SK-N-SH treated with all-trans-retinoic acid at 6 μM for 48 hours (cell line): ENCODE measurements at places on chromosomes 3 and 15.

DNA sequence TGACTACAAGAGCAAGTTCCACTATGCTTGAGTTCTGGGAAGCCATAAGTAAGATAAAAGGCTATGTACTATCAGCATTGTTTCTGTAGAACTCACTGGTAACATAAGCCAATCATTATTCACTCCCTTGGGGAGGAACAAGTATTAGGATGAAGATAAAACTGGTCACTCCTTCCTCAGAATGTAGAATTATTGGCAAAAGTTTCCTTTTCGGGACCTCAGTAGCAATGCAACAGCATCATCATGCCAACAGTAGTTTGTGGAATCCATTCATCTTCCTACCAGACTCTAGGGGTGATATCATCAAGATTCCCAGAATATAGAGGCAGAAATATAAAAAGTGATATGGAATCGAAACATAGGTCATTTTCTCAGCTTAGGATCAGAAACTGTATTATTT, 209.5 kb downstream of the PLOD2 start:
- no peak for ATAC-seq

- no peak for ATAC-seq
Observed at GRCh38 chr3:194379231-194379630, 9.7 kb upstream of the LRRC15 start.

DNA sequence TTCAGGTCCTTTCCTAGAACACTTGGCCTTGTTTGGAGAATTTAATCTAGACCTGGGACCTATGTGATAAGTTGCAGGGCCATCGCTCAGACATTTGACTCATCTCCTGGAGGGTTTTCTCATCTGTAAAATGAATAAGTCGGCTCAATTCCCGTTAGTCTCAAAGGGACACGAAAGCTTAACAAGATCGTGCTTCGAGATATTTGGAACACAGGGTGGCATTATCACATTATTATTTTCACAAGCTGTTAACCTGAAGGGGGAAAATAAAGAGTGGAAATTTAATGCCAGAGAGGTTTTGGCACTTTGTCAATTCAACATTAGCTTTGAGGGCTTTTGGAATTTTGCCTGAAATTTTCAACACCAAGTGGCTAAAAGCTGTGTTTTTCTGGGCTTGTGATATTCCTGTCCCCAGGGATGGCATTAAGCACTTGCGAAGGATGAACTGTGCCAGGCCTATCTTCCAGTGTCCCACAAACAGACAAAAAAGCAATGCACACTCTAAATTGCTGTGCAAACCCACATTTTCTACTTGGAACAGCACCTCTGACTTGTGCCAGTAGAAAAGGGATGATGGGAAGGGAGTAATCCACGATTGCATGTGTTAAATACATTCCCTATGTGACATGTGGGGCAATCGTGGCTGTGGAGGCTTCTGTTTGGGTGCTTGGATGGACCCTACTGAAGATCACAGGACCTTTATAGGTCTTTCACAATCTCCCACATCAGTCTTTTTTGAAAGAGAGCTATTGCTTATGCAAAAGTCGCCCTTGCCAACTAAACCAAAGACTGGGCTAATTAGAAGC, 478.7 kb downstream of the MFSD1 start:
- ATAC-seq = no peak

- no peak; the same call in 2 of the 3 replicates for ATAC-seq
Observed at GRCh38 chr3:140186421-140186920, 251.5 kb downstream of the CLSTN2 start.

- no peak for ATAC-seq
Observed at GRCh38 chr3:188607805-188608315, 453.9 kb downstream of the LPP start.

DNA sequence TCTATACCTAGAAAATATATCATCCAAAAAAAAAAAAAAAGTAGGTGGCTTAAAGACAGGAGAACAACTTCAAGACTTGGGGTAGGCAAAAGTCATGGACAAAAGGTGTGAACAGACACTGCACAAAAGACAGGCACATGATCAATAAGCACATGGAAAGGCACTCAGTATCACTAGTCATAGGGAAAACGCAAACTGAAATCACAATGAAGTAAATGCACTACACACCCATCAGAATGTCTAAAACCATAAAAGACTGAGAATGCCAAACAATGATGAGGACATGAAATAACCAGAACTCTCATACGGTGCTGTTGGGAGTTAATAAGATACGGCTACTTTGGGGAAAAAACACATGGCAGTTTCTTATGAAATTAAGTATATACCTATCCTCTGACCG, 40.0 kb downstream of the CHSY1 start:
- ATAC-seq = no peak

DNA sequence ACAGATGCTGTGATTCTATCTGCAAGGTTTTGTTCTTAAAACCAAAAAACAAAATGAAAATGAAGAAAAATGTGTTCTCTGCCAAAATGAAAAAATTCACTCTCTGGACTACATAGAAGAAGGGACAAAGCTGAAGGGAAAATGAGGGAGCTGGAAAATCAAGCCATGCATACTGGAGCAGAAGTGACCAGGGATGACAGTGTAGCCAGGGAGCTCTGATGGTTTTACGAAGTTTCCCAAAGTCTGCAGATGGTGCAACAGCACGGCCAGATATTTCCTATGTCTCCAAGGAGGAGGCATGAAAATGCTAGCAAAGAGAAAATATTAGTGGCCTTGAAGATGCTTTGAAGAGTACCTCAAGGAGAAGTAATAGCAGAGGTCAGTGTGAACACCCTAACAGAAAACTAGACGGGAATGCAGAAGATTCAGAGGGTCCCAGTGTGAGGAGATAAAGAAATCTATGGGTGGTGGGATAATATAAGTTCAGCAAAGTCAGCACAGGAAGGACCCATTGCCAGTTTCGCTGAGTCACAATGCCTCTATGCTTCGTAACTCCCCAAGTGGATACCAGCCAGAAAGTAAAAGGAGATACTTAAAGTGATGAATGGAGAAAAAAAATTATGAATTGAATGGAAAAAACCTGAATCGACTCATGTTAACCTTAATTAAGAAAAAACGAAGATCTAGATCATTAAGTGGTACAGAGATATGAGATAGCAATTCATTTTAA, 39.0 kb upstream of the POMGNT2 start:
- ATAC-seq = peak; percentile 58; the same call in 2 of the 3 replicates

GRCh38 chr3:12443781-12444522, 40.3 kb upstream of the TSEN2 start:
- ATAC-seq = no peak

DNA sequence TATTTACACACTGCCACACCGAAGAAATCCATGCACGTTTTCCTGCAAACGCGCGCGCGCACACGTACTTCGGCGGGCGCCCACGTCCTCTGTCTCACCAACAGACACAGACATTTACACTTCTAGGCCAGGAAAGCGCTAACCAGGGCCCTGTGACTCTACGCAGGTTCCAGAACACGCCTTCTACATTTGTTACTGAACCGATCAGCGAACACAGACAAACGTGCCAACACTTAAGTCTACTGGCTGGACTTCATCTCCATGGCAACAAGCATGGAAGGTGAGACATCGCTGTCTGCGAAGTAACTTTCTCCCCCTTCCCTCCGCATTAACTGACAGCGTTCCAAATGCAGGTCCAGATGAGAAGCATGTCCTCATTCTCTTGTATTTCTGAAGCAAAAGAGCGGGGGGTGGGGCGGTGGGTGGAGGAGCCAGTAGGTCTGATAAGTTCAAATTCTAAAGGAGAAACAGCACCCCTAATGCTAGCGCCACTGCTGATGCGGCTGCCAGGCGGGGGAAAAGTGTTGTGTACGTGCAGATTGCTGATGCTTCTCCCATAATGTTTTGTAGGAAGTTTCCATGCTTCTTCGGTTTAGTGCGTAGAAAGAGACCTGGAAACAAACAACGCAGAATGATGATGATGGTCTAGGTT, at the start of gene CTXN2:
TSS of gene CTXN2 (plus strand) at position 92 of the 652 bp plus-strand sequence. CDS start 9,636 bp downstream, outside the sequence.
- ATAC-seq = peak; percentile 40

GRCh38 chr3:32511005-32511404, 8.4 kb upstream of the CMTM6 start:
- ATAC-seq = no peak

- ATAC-seq = no peak
Observed at GRCh38 chr3:72595927-72596610, 252.2 kb downstream of the SHQ1 start.

DNA sequence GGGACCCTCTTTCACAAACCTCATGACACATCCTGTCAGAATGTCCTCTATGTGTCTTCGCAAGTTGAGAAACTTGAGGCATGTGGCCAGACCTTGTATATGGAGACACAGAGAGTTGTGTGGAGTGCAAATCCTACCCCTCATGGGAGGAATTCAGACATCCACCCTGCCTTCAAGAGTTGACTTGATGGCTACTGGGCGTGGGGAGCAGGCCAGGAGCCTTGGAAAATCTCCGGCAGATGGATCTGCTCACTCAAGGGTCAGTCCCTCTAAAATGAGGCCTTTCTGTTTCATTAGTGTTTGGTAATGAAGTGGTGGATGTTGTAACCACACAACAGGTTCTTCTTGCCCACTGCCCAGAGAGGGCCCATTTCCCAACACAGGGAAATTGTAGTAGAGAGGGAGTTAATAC, 79.0 kb downstream of the ASB7 start:
- ATAC-seq = no peak

DNA sequence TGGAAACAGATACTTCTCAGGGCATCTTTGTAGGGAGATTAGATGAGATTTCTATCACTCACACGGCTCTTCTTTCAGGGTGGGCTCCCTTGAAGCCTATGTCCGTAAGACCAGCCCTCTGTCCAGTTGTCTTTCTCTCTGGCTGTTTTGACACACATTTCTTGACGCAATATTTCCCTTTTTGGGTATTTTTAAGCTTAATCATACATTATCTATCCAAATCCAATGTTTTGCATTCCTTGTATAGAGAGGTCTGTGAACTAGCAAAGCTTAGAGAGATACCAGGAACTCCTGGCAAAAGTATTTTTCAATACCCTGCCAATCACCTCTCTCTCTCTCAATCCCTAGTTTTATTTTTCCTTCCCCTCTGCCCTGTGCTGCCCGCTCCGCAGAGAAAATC, 79.3 kb downstream of the EOMES start:
- no peak for ATAC-seq

- ATAC-seq = peak; percentile 85
Observed at GRCh38 chr3:36380221-36381031, at the start of gene STAC. Gene STAC, plus strand, starts transcription at chr3:36380504. Its CDS starts 140 bp downstream, at chr3:36380644.

DNA sequence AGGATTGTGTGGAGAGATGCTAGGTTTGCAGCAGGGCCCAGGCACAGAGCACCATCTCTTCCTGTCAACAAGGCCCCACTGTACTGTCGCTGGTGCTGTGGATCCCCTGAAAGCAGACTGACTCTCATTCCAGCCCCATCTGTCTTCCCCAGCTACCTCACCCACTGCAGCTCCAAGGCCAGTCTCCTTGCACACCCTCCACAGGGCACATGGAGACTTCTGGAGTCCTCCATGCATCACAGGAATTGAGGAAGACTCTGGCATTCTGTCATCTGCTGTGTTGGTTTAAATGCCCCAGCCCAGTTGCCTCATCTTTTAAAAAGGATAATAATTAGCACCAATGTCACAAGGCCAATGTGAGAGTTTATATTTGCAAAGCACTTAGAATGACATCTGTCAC, 301.2 kb downstream of the RPLP1 start:
- no peak for ATAC-seq

- peak; percentile 84 for ATAC-seq
Observed at GRCh38 chr3:156449710-156450574, 105.0 kb downstream of the SSR3 start.

DNA sequence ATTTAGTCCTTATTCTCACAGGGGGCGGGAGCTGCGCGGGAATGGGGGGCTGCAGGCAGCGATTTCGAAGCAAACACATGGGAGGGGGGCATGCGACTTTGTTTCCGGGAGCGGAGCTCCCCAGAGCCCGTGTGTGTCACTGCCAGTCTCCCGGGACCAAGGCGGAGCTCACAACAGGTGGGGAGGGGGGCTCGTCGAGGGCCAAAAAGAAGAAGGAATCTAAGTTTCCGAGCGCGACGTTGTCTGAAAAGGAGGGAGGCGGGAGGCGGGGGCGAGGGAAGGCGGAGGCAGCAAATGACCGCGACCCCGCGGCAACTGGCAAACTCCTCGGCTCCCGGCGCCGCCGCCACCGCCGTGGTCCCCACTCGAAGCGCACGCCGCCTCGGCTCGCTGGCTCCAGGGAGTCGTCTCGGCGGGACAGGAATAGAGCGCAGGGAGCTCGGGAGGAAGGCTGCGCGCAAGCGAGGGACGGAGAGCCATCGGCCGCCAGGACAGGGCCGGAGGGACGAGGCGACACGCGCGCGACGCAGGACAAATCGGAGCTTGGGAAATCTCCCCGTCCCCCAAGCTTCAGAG, 1.4 kb downstream of the FOXP1 start:
- ATAC-seq = peak; percentile 8

DNA sequence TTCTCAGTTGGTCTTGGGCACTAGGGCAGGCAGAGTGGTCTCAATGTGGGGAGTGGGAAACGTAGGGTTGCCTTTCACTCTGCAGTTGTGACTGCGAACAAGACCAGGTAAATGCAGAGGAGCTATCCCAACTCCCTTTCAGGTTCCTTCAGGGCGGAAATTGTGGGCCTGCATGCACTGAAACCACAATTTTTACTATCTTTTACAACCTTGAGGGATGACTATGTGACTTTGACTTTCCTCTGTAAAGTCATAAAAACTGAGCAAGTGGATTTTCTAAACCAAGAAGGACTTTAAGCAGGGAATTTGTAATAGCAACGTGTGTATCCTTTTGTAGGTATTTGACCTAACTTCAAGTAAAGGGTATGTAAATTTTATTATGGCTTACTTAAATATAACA, 171.4 kb upstream of the CADPS start:
- no peak for ATAC-seq

DNA sequence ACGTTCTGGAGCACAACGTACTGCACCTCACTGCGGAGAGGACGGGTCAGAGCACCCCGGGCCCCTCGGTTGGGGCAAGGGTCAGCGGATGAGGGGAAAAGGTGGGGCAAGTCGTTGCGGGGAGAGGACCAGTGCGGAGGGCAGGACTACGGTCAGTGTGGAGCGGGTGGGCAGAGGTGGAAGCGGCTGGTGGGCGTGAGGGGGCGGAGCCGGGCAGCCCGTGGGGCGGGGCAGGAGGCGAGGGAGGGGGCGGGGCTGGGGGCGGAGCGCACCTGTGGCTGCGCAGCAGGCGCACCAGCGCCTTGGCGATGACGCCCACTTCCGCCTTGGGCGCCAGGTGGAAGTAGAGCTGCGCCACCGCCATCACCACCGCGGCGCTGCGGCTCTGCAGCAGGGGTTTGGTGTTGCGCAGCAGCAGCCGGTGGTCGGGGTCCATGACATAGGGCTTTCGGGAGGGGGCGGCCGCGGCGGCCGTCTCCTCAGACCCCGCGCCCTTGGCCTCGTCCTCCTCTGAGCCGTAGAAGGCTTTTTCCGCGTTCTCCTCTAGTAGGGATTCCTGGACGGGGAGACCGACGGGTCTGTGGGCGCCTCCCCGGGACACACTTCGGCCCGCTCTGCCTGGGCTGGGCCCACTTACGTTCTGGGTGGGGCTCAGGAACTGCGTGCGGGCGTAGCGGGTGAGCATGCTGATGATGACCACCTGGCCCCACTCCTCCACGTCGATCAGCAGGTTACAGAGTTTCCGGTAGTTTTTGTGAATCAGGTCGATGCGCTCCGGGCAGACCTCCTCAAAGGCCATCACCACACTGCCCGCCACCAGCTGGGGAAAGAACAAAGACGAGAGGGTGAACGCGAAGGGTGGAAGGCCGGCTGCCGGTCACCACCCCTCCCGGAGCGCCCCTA, 29.2 kb downstream of the AP3B2 start:
- no peak for ATAC-seq
